ENCODE measurements at places on chromosomes 5 and 9.

- no peak for DNase-seq
These were observed 100.9 kb downstream of the EBF1 start for GRCh38 chr5:158998793-158999325.

GRCh38 chr9:108704156-108704852, 151.5 kb downstream of the ACTL7B start:
- no peak for DNase-seq

GRCh38 chr9:128733256-128733655, 9.3 kb upstream of the ZDHHC12 start:
- no peak for DNase-seq

- DNase-seq = no peak
These were observed 4.9 kb downstream of the DAPK1 start for GRCh38 chr9:87502391-87503221.

DNA sequence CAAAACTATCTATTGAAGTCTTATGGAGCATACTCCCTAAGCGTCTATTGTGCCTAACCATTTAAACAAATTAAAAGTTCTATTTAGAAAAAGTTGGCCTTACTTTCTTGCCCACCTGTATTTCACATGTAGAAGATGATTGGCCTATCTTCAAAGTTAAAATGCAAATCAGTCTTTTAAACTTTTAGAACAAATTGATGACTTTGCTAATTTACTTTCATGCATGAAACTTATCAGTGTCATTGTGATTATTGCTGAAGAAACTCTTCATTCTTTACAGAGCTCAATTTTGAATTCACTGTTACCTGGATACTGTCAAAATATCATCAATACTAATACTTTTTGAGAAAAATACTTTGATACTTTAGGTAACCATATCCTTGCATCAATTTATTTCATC, 216.1 kb downstream of the COX7C start:
- DNase-seq = no peak

DNA sequence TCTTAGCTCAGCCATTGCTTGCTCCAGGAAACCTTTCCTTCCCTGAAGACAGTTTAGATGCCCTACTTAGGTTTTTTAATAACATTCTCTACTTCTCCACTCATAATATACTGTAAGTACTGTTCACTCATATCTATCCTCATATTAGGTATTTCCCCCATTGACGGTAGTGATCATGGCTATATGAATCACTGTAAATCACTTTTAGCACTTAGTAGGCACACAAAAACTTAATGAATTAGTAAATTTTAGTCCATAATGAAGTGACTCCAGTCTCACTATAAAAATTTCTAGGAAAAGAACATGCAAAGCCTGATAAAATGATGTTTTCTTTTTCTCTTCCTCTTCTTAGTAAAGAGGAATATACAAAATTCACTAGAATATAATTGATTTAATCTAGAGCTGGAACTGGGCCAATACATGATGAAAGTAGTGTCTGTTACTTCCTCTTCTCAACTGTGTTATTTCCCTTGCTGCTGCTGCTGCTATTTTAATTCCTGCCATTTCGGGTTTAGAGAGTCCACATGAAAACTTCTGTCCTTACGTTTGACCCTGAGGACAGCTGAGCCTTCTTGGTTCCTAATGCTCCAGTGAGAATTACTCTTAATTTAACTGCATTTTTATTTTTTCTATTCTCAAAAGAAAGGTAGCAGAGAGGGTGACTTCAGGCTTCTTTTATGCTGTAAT, 73.5 kb downstream of the LNPEP start:
- DNase-seq = no peak
